ENCODE measurements at places on chromosomes 4 and X.

GRCh38 chrX:84358271-84358670 lies 144.0 kb downstream of the HDX start:
- no peak for DNase-seq

DNA sequence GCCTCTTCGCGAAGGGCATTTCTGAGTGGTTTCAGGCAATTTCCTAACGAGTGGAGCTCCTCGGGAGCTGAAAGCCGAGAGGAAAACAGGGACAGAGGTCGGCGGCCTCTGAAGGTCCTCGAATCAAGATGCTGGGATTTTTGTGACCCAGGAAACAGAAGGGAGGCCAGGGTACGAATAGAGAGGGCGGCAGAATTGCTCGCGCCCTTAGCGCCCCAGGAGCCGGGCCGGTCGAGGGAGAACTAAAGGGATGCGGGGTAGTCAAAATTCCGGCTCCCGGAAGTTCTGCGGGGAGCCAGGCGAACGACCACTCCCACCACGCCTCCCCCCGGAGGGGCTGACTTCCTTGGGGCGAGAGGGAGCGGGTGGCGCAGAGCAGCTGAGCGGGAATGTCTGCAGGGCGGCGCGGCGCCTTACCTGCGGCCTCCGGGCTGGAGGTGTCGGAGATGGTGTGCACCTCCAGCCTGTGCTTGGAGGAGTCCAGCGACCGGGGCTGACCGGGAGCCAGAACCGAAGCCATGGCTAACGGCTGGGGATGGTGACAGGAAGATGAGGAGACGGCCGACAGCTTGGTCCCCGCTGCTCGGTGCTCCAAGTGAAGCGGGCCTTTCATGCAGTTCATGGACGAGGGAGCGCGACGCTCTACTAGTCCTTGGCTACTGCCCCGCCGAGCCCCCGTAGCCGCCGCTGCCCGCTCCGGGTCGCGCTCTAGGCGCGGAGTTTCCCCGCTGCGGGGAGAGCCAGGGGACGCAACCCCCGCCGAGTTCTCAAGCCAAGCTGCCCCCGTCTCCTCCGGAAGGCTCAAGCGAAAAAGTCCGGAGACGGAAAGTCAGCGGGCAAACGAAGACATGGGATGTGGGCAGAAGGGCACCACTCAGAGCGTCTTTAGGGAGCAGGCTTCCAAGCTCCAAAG lies 782 bp downstream of the PITX2 start:
- no peak for DNase-seq

DNA sequence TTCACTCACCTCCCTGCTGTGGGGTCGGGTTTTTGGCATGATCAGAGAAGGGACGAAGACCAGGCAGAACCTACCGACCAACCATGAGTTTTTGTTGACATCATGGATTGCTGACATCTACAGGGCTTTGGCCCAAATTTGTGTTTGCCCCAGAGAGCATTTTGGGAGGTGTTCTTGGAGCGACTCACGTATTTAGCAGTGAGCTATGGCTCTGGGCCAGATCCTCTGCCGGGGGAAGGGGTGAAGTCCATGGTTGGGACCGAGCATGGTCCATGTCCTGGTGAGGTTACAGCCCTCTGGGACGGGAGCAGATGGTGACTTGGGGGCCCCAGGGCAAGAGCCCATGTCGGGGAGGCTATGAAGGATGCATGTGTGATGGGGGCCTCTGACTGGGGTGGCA lies 17.4 kb downstream of the SORCS2 start:
- DNase-seq, result no peak

GRCh38 chr4:30866907-30867306 lies 146.7 kb downstream of the PCDH7 start:
- DNase-seq, result no peak

GRCh38 chr4:36215627-36216026 lies 28.7 kb downstream of the ARAP2 start:
- no peak for DNase-seq

Measured in stimulated activated CD8-positive, alpha-beta memory T cell treated with anti-CD3 and anti-CD28 coated beads, Interleukin-2, amount 100 ng/mL, for 48 hours (primary cell).